ENCODE measurements at places on chromosomes 2 and 18.
A peak's percentile ranks its signal among the peaks of the same experiment; 100 is the strongest.

- peak; percentile 21 for DNase-seq
Measured at GRCh38 chr2:201779901-201780673, 646 bp downstream of the ALS2 start.

GRCh38 chr2:172889768-172890430 lies 154.3 kb downstream of the RAPGEF4 start:
- DNase-seq, result no peak

DNA sequence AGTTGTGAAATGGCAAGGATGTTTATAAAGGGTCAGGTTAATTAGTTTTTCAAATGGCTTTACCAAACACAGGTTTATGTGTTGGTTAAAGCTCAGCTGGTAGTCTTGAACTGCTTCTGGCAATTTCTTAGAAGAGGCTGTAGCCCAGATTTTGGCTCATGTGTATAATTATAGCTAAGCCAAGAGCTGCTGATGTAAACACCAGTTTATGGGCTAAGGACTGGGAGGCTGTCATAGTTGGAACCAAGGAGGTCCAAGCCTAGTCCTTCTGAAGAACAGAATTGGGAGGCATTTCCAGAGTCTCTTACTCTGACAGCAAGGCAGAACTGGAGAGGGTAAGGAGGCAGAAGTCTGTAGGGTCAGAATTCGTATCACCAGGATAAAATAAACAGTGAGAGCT lies 25.4 kb downstream of the UBE2E3 start:
- DNase-seq, result no peak

DNA sequence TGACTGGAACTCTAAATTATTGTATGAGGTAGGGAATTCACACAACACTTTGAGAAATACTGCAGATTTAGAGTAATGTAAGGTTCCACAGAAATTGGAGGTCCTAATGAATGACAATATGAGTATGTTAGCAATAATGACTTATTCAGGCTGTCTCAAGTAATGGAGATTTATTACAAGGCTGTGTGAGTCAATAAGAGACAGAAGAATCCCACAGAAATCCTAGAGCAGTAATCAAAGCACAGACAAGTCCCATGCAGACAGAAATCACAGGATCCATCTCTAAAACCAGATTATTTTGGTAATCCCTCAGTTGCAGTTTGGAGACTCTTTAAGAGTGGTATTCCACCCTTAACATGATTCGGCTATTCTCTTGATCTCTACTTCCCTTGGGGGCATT lies 83.6 kb downstream of the FAM161A start:
- no peak for DNase-seq

- no peak for DNase-seq
Measured at GRCh38 chr2:5592916-5593315, 99.3 kb upstream of the SOX11 start.

- DNase-seq, result peak; percentile 47
Measured at GRCh38 chr18:74896390-74896991, 298.8 kb downstream of the ZNF407 start.

GRCh38 chr2:189783451-189783926 lies 650 bp downstream of the ORMDL1 start:
- peak; percentile 14 for DNase-seq

- DNase-seq, result no peak
Measured at GRCh38 chr2:164600763-164601162, 20.5 kb downstream of the GRB14 start.

GRCh38 chr2:218081063-218081462 lies 12.0 kb downstream of the RUFY4 start:
- no peak for DNase-seq
